ENCODE measurements at places on chromosomes 11 and 22.

- DNase-seq = no peak
These were observed 60.3 kb downstream of the MAML2 start for GRCh38 chr11:96282625-96283220.

DNA sequence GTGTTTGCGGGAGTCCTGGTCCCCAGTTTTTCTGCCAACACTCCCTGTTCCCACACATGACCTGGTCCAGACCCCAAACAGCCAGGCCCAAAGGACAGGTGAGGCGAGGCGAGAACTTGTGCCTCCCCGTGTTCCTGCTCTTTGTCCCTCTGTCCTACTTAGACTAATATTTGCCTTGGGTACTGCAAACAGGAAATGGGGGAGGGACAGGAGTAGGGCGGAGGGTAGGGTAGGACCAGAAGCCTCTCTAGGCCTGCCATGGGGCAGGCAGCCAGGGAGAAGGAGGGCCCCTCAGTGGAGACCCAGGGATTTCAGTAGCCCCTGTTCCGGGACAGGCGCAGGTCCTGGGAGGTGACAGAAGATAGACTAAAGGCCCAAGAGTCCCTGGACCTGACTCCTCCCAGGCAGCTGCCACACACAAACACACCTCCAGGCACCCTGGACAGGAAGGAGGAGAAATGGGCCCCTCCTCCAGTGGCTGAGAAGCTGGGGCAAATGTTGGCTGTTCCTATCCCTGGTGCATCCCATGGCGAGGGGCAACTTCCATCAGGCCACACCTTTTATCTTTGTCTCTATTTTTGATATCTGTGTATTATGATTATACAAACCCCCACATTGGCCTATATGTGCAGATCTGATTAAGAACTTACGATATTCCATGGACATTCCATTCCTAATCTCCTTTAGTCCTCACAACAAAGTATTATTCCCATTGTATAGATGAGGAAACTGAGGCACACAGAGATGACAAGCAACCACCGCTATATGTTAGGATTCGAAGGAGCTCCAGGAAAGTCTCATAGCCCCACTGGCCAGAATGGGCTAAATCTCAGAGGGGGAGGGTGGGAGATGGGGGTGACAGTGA, 626 bp upstream of the F2 start:
- DNase-seq = no peak

DNA sequence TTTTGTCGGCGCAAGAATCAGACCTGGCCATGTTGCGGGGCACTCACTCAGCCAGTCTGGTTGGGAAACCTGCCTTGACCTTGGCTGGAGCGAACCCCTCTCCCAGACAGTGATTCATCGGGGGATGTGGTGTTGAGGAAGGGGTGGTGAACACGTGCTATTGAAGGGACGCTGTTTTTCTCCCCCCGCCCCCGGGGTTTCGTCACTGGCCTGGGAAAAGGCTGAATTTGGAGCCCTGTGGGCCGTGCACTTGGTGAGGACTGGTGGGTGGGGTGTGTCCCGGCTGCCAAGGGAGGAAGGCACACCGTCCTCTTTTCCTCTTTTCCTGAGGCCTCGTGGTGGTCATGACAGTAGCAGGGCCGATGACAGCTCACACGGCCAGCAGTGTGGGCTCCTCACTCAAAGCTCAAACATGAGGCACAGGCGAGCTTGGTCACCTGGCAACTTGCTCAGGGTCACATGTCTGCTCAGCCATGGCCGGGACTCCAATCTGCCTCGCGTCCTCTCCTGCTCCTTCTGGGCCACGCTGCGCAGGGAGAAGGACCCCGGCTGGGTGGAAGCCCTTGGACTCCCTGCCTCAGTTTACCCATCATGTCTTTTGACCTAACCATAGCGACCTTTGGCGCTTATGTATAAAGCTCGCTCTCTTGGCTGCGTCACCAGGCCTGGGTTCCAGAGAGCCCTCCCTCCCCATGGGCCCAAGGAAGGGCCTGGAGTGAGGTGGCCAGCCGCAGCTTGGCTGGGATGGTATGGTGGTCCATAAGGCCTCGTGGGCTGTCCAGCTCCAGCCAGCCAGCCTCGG, 49.4 kb downstream of the SMIM38 start:
- no peak for DNase-seq

- DNase-seq = no peak
These were observed 59.9 kb upstream of the C11orf58 start for GRCh38 chr11:16678466-16679116.

DNA sequence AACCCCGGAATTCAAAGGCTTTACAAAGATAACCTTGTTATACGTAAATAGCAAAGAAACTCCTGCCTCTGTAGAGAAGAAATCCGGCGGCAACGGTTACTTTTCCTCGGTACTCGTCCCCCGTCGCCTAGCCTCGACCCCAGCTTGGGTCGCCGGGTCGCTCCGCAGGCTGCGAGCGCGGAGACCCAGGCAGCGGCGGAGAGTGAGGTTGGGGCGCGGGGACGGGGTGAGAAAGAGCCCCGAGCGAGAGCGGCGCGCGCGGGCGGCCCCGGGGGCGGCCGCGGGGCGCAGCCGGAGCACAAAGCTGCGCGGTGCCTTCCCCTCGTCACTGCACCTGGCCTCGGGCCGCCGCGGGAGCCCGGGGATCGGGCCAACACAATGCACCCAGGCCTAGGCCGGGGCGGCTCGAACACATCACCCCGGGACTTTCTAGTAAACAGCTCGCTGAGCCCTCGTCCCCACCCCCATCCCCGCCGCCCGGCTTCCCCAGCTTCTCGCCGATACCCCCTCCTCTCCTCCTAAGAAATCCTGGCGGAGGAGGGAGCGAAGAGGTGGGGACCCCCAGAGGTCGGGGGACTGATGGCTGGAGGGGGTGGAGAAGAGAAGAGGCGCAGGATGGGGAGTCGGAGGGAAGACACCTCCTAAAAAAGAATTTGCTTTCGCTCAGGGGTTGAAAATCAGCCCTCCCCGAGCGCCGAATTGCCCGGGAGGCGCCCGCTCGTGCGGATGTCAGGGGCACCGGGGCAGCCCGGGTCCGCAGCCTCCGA, 845 bp downstream of the MPPED2 start:
- DNase-seq = no peak

DNA sequence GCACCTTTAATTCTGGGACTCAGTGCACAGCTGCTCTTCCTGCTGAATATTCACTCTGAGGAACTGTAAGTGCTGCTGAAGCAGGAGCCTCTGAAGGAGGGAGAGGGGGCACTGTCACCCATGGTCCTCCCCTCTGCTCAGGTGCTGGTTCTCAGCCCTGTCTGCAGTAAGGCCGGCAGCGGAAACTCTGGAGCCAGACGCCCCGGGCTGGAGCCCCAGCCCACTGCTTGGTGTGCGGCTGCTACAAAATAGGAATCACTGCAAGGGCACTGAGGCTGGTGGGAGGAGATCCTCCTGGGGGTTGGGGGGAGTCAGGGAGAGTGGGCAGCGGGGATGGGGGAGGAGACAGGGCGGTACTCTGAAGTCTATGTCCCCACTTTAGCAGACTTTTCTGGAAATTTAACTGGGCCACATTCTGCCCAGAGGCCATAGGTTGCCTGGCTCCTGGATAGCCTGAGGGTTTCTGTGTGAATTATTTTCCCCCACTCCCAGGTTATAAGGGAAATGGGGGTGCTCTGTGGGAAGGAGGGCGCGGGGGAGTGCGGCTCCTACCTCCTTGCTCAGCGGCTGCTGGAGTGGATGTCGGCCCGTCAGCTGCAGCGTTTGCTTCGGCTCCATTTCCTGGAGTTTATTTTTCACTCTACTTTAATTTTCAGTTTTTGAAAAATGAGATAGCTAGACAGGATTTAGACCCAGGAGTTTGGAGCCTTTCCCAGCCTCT, 33.6 kb downstream of the TBC1D22A start:
- no peak for DNase-seq

- DNase-seq = no peak
These were observed 9.6 kb downstream of the FGF4 start for GRCh38 chr11:69765498-69765995.

All from CD4-positive, alpha-beta T cell treated with Interleukin-21 for 1 hour (primary cell).